ENCODE measurements at places on chromosomes 7 and 10.

- no peak for ATAC-seq
These were observed 185.3 kb downstream of the DIP2C start for GRCh38 chr10:504121-504611.

DNA sequence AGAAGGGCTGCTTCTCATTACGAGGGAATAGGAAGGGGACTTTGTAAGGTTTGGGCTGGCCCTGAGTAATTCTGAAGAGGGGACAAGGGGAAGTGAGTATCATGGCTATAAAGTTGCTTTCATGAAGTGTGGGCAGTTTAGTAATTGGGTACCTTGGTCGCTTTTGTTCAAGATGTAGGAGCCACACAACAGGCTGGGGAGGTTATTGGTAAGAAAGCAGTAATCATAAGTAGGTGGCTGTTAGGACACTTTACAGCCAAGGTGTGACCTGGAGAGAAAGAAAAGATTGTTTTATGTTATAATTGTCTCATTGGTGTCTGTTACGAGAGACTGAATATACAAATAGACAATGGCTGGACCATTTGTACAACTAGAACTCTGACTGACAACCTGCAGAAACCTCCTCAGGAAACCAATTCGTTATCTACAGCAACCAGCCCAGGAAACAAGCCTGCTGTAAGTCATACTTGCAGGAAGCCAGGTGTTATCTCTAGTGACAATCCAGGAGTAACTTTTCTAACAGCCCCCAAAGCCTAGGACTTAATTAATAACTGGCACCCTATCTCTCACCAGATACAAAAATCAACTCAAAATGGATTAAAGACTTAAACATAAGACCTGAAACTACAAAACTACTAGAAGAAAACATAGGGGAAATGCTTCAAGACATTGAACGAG, 5.0 kb upstream of the CCM2 start:
- ATAC-seq: peak; percentile 61

GRCh38 chr7:30904561-30904960, 7.1 kb upstream of the AQP1 start:
- no peak for ATAC-seq

DNA sequence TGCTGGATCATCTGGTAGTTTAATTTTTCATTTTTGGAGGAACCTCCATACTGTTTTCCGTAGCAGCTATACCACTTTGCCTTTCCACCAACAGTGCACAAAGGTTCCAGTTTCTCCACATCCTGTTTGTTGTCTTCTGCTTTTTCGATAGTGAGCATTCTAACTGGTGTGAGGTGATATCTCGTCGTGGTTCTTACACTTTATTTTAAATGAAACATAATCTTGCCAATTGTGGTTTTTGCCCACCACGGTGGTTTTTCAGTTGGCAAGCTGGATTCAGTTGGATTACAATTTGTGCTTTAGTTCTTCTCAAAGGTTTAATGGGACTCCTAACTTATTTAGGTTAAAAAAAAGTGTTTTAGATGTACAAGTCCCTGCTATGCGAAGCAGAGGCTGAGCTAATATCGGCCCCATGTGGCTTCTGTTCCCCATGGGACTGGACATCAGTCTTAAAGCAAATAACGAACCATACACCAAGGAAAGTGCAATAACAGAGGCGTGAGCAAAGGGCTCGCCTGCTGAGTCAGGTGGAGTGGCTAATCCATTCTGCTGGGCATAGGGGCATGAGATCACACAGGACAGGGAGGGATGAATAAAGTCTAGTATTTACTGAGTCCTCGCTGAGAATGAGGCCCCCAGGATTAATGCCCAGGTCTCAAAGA, 153.6 kb downstream of the AOAH start:
- no peak for ATAC-seq

GRCh38 chr10:17098012-17098411, 31.6 kb downstream of the CUBN start:
- no peak for ATAC-seq

- ATAC-seq: no peak
These were observed 154.0 kb downstream of the TCF7L2 start for GRCh38 chr10:113104047-113104446.
